ENCODE measurements at places on chromosomes 4 and X.

- peak; percentile 46 for DNase-seq
These were observed 51.3 kb downstream of the SMAD1 start for GRCh38 chr4:145533001-145533400.

DNA sequence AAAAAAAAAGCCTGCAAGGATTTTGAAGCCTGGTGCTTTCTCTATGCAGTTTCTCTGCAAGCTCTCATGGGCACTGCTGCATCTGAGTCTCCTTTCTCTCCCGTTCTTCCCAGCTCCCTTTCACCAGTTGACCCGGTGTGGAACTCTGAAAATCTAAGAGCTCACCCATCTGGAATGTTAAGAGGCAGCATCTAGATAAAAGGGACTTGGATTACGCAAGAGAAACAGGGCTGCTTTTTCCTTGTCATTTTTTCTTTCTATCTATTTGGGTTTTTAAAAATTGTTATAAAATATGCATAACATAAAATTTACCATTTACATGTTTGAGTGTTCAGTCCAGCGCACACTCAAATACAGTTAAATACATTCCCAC is 95.2 kb upstream of the RPS6KA3 start:
- peak; percentile 54 for DNase-seq

DNA sequence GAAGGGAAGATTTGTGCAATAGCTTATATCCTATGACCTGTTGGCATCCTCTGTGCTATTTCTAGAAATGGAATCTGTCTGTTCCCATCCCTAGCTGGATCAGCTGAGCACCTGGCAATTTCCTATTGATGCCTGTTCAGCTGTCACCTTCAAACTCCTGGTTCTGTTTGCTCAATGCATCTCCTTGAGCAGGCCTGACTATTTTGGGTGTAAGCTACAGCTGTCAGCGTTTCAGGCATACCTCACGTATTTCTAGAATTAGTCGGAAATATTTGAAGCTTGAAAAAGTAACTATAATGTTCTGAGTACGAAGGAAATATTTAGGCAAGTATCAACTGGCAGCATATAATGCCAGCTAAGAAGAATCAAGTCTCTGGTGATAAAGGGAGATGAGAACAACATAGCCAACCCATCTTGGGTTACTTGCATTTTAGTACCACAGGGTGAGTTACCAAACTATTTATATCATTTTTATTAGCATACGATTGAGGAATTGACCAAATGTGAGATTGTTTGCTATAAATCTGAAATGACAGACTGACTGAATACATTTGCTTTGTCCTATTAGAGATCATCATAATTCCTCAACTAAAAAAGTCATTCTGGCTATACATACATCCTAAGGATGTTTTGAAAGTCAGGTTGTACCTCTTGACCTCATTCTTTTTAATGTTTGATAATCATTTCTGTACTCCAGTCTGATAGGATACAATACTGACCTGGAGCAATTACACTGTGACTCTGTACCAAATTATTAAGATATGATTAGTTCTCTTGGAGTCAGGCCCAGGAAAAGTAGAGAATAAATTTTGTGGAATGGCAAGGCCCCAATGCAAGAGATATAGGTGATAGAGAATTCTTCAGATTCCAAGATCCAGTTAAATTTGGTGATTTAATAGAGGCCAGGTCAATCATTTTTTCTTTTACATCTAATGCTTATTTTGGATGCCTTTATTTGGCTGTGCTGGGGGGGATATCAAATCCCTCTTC is 36.4 kb upstream of the PLAC1 start:
- DNase-seq = no peak

GRCh38 chr4:6264225-6264540 is 5.5 kb upstream of the WFS1 start:
- peak; percentile 20 for DNase-seq

- no peak for DNase-seq
These were observed 5.9 kb upstream of the GK2 start for GRCh38 chr4:79413886-79414285.

DNA sequence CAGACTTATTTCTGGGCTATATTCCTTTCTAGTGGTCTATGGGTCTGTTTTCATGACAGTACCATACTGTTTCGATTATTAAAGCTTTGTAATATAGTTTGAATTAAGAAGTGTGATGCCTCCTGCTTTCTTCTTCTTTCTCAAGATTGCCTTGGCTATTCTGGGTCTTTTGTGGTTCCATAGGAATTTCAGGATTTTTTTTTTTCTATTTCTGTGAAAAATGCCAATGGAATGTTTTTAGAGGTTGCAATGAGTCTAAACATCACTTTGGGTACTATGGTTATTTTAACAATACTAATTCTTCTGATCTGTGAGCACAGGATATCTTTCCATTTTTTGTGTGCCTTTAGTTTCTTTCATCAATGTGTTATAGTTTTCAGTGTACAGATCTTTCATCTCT is 204.3 kb upstream of the HCCS start:
- DNase-seq = no peak

DNA sequence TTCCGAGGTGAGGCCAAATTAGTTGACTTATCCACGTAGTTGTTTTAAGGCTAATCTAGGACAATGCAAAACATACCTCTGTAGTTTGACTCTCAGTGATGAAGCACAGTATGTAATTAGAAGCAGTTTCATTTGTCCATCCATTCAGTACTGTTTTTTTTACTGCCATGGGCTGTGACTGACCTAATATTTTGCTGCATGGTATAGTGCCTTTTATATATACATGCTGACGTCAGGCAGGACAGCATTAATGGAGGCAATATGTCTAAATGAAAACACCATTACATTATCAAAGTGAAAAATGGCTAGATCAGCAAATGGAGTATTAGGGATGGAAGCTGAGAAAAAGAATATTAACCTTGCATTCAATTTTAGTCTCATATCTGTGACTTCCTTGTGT is 66.9 kb downstream of the MFAP3L start:
- no peak for DNase-seq

GRCh38 chrX:7269991-7270390 is 122.0 kb upstream of the PUDP start:
- DNase-seq = no peak

GRCh38 chr4:5003372-5003857 is 15.8 kb downstream of the CYTL1 start:
- no peak for DNase-seq

DNA sequence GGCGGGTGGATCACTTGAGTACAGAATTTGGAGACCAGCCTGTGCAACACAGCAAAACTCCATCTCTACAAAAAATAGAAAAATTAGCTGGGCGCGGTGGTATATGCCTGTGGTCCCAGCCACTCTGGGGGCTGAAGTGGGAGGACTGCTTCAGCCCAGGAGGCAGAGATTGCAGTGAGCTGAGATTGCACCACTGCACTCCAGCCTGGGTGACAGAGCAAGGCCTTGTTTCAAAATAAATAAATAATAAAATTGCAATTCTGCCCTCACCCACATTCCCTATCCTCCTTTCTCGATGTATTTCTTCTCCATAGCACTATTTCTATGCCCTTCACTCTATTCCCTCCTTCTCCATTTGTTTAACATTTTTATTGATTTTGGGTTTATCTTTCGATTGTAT is 8.7 kb upstream of the SLAIN2 start:
- DNase-seq = no peak

DNA sequence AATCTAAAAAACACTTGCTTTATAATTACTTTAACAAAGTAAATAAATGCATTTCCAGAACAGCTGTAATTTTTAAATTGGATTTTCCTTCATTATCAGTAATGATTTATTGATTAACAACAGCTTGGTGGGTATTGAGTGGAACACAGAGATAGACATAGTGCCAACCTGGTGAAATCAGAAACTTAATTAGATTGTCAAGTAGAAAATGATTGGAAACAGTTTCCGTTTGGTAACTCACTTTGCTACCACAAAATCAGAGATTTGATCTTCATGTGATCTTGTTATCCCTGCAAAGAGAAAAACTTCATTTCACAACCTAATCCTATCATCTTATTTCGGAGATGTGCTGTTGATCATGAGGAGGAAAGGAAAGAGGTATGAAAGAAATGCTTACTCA is 70.8 kb downstream of the CAPN6 start:
- DNase-seq = no peak

DNA sequence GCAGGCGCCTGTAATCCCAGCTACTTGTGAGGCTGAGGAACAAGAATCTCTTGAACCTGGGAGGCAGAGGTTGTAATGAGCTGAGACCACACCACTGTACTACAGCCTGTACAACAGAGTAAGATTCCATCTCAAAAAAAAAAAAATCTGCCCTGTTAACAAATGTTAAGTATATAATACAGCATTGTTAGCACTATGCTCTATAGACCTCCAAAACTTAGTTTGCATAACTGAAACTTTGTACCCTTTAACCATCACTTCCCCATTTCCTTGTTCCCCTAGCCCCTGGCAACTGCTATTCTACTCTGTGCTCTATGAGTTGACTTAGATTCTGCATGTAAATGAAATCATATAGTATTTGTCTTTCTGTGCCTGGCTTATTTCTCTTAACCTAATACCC is 76.7 kb downstream of the TAB3 start:
- DNase-seq = no peak

GRCh38 chr4:22500831-22501714 is 14.8 kb downstream of the ADGRA3 start:
- DNase-seq = peak; percentile 93

- peak; percentile 45 for DNase-seq
These were observed 179.0 kb downstream of the SCFD2 start for GRCh38 chr4:53186714-53187358.

DNA sequence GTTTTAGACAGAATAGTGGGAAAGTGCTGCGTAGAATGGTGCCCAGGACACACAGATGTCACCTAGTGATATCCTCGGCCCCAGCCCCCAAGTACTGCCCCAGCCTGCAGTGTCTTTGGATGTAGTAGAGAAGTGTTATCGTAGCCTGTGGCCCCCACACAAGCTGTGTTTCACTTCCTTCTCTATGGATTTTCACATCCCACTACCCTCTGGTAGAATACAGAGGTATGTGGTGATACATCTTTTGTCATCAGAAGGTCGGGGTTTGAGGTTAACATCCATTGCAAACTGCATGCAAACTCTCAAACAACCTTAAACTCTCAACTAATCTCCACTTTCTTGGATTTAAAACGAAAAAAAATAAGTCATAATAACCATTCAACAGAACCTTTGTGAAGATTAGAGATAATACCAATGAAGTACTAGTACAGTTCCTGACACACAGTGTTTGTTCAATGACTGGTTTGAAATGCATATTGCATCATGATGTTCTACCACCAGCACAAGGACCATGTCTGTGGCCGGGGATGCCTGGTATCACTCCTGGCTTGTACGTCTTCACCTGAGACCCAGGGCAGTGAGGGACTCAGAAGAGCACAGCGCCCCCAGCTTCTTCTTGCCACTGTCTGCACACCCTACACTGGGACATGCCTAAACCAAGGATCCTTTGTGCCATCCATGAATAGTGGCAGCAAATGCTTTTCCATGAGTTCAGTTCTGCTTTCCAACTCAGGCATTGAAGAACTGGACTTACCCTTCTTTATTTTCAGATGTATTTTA is 267.3 kb downstream of the DCTD start:
- no peak for DNase-seq

DNA sequence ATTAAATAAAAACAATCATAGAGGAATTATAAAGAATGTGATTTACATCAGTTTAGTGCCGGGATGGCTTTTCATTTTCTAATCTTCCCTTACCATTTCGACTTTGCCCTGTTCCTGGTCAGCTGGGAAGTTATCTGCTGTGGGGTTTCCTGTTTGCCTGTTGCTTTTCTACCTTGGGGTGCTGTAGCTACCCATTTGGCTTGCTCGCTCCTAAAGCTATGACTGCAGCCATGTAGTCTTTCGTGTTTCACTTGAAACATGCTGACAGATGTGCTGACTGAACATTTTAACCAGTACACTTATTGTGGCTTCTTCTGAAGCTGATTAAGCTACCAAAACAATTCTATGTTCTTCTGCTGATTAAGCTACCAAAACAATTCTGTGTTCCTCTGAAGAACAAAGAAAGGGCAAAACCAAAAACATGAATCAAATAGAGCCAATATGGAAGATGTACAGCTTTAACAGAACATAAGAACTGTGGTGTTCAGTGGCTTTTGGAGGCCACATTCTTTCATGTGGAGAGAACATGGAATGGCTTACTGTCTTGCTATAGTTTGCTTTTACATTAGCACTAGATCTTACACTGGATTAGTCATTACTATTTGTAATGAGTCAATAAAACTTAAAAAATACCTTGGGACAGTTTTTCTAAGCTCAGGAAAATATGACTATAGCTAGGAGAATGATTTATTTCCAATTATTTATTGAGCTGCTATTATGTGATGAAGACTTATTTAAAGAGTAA is 440.4 kb downstream of the SPRY1 start:
- no peak for DNase-seq

DNA sequence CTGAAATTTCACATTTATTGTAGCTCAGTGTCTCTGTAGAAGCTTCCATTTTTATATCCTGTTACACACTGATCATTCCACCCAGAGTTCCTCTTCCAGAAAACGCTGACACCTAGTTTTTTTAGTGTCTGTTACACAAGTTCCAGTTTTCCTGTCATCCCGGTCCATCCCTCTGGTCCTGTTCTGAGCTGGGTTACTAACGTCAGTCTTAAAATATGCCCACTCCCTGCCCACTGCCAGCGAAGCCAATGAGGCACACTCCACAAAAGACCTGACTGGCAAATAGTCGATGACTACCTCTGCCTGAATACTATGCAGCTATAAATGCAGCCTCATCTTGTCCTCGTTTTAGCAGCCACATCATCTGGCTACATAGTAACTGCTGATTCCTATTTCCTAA is 30.9 kb upstream of the DDX3X start:
- peak; percentile 58 for DNase-seq

- DNase-seq = peak; percentile 23
These were observed 93.2 kb upstream of the MAPK10 start for GRCh38 chr4:86452924-86453531.

DNA sequence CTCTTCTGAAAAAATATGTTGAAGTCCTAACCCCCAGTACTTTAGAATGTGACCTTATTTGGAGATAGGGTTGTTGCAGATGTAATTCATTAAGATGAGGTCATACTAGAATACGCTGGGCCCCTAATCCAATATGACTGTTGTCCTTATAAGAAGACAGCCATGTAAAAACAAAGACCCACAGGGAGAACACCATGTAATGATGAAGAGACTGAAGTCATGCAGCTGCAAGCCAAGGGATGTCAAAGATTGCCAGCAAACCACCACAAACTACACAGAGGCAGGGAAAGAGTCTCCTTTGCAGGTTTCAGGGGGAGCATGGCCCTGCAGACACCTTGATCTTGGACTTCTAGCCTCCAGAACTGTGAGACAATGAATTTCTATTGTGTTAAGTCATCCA is 37.4 kb downstream of the CXorf58 start:
- no peak for DNase-seq

DNA sequence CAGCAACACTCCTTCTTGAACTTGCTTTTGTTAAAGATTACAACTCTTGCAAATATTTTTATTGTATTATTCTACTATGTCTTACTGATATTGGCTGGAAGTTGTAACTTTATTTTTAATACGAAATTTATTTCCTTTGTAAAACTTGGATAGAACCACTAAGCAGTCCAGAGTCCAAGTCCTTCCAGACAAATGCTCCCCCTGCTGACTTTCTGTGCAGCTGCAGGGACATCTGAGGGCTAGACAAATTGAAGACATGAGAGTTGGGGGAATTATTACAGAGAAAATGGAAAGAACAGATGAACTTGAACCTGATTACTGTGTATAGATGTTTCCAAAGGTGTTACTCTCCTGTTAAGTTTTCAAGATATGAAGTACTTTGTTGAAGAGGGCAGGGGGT is 238.8 kb downstream of the GRIA3 start:
- DNase-seq = peak; percentile 39

All from kidney tubule cell (primary cell).